ENCODE measurements at places on chromosomes 3 and 15.

GRCh38 chr3:123792473-123793201 lies 91.5 kb downstream of the MYLK start:
- no peak for DNase-seq

- peak; percentile 48 for DNase-seq
Observed at GRCh38 chr3:115692887-115693524, 69.7 kb downstream of the GAP43 start.

DNA sequence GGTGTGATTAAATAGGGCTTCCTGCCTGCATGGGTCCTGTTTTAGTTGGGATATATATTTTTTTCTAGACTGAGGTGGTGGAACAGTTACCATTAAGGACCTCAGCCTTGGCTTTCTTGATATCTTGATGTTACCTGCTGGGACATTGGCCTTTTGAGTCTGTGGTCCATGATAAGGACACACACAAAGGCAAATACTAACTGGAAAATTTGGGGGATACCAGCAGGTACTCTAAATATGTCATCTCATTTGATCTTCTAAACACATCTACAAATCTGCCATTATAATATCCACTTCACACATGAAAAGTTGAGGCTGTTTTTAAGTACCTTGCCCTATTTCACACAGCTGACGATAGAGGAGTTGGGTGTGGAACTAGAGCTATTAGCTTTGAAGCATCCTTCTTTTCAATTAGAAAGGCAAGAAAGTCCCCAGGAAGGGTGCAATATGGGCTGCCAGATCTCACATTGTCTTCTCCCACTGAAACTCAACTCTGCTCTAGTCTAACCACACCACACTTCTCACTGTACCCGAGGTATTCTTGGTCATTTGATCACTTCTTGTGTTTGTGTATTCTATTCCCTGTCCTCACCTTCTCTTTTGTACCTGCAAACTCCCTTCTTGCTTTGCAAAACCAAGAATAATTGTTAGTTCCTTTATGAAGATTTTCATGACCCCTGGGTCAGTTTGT lies 288.3 kb upstream of the ICE2 start:
- no peak for DNase-seq

DNA sequence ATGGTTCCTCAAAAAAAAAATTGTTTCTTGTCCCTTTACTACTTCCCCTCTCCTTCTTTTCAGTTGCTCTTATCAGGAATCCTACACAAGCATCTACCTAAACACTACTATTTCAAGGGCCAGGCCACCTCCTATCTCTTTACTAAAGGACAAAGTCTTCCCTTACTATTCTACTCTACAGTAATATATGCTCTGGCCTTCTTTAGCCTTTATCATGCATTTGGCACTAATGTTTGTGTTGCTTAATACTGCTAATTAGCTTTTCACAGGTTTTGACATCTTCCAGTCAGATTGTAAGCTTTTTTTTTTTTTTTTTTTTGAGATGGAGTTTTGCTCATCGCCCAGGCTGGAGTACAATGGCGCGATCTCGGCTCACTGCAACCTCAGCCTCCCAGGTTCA lies 5.3 kb downstream of the CEP19 start:
- DNase-seq: no peak

DNA sequence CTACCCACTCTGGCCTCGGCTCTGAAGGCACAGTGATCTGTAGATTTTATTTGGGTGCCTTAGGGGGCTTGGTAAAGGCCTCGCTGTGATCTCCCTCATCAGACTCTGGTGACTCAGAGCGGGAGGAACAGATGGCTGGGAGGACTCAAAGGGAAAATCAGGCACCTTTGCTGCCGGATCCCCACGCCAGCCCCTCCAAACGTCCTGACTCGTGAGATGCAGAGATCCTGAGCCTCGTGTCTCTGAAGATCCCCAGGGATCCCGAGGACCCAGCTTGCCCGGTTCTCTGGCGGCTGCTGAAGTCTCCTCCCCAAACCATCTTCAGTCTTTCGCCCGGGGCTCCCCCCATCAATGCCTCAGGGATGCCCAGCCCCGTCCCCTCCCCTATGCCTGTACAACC lies 32.8 kb downstream of the MUC20 start:
- no peak for DNase-seq

GRCh38 chr3:108438542-108438941 lies 71.9 kb downstream of the MYH15 start:
- DNase-seq: no peak

DNA sequence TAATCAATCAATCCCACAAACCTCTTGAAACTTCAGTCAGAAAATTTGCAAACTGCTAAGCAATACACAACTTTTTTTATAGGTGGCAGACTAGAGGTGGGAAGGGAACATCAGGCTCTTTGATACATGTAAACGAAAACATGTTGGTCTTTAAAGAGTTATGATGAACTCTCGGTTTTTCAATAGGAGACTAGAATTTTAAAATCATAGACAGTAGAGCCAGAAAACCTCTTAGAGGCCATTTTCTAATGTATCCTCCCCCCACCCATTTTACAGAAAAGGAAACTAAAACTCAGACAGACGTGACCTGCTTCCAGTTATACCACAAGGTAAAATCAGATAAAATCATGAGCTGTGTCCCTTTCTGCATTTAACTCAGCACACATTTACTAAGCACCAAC lies 179.1 kb upstream of the LPP start:
- no peak for DNase-seq

- DNase-seq: no peak
Observed at GRCh38 chr15:85030301-85030929, 48.8 kb downstream of the PDE8A start.

DNA sequence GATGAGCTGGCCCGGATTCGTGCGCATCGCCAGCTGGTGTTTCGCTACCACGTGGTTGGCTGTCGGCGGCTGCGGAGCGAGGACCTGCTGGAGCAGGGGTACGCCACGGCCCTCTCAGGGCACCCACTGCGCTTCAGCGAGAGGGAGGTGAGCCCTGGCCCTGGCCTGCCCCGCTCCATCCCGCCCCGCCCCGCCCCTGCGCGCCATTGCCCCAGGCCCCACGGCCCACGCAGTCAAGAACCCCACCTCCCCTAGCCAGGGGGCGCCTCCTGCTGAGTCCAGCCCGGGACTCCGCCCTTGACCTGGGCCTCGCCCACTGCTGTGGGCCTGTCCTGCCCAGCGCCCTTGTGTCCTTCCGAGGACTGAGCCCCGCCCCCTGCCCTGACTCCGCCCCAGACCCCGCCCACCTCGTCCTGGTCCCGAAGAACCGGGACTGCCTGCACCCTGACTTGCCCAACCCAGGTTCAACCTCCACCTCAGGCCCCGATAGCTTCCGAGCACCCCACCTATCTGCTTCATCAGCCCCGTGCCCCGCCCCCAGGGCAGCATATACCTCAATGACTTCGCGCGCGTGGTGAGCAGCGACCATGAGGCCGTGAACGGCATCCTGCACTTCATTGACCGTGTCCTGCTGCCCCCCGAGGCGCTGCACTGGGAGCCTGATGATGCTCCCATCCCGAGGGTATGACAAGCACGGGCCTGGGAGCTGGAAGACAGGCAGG lies 14.8 kb downstream of the NT5DC2 start:
- no peak for DNase-seq

GRCh38 chr3:174424656-174425055 lies 434.5 kb upstream of the NAALADL2 start:
- DNase-seq: no peak

- peak; percentile 53 for DNase-seq
Observed at GRCh38 chr15:80779658-80780415, 667 bp downstream of the CEMIP start.

GRCh38 chr15:82812994-82813393 lies 3.6 kb downstream of the WHAMM start:
- DNase-seq: no peak

- peak; percentile 16 for DNase-seq
Observed at GRCh38 chr3:161222662-161223061, 1.6 kb downstream of the NMD3 start.

GRCh38 chr3:161700998-161701397 lies 204.4 kb downstream of the OTOL1 start:
- no peak for DNase-seq

- DNase-seq: no peak
Observed at GRCh38 chr3:23664459-23664858, 141.3 kb upstream of the UBE2E1 start.

DNA sequence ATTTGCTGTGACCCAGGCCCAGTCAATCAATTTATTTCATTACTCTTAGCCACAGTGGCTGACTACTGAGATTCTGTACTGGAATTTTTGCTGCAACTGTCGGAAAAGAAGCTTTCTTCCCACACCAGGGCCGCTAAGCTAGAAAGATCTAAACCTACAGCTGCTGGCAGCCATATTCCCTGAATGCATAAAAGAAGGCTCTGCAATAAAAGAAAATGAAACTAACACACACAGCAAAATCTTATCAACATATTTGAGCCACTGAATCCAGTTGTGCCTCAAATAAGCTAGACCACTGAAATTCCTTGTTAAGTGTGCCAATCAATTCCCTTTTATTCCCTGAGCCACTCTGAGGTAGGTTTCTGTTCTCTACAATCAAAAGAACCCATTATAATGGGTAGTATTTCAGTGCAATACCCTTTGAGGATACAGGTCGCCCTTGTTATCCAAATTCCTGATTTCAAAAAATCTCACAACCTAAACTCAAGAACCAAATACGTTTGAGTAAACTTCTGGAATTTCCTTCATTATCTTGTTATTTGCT lies 60.3 kb downstream of the MYO9A start:
- DNase-seq: no peak

GRCh38 chr15:48332642-48333034 lies 1.4 kb downstream of the DUT start:
- DNase-seq: no peak
